Cortex of kidney (tissue), 1 donor: ENCODE measurements at places on chromosomes 5 and 9.

GRCh38 chr5:143494595-143494994, 91.1 kb upstream of the NR3C1 start:
- DNase-seq, result no peak

DNA sequence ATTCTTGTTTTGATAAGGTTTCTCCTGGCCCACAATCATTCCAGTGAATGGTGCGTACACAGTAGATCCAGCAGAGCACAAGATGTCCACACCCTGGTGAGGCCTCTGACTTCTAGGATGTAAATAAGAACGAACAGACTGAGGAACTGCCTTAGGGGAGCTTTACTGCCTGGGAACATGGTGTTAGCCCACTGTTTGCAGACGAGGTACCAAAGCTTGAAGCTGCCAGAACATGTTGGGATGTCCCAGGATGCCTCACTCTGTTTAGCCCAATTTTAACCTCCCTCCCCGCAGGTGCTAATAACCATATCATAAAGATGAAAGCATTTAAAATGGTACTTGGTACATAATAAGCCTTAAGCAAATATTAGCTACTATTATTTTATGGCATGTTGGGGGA, 3.5 kb downstream of the LECT2 start:
- no peak for DNase-seq

GRCh38 chr9:127308652-127309434, 44.3 kb downstream of the GARNL3 start:
- no peak for DNase-seq

DNA sequence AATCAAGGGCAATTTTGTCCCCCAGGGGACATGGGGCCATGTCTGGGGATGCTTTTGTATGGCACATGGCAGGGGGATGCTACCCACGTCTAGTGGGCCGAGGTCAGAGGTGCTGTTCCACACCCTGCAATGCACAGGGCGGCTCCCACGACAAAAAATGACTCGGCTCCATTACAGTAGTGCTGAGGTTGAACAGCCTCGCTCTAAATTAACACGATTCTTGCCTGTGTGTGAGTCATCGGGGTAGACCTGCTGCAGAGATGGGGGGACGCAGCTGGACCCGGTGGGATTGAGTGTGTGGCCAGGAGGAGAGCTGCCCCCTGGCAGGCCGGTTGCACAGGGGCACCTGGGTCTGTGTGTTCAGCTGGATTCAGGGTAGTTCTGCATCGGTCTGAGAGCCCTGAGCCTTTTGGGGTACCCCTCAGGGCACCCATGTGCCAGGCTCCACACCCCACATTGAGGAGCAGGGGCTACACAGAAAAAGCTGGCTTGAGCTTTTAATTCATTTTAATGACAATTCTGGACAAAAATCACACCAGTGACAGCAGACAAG, 20.0 kb upstream of the COL5A1 start:
- DNase-seq, result no peak

GRCh38 chr9:92562461-92562967, 26.7 kb upstream of the ECM2 start:
- DNase-seq, result no peak

DNA sequence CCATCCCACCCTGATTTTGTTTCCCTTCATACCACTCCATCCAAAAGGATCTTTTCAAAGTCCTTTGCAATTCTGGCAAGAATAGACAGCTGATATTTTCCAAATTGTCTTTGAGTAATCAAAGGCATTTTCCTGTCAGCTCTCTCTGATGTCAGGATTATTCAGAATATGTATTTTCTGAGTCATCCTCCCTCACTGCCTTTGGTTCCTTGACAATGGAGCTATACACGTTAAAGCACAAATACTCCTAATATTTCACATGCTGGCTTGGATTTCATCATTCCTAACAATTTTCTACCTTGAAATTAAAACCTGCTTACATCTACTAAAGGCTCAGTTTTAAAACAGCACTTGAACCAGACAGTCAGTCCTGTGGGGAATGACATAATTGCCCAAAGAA, 379.4 kb downstream of the GADD45G start:
- no peak for DNase-seq

DNA sequence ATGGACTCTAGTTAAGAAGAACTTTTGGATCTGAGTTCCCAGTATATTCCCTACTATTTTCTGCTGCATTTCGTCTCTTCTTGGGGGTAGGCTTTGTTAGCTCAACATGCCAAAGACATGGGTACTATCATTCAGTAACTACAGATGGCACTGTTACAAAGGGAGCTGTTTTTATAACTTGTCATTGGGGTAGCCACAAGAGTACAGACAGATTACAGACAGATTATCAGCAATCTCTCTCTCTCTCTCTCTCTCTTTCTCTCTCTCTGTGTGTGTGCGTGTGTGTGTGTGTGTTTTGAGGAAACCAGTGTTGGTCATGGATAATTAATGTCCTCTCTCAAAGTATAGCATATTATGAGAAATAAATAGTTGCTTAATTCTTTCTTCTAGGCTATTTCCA, 116.1 kb downstream of the WDR70 start:
- DNase-seq, result no peak

- DNase-seq, result no peak
Measured at GRCh38 chr9:129812385-129812784, 9.4 kb downstream of the TOR1B start.

- no peak for DNase-seq
Measured at GRCh38 chr9:112332214-112332613, 1.2 kb downstream of the PTBP3 start.

- no peak for DNase-seq
Measured at GRCh38 chr9:114282926-114283325, 40.0 kb upstream of the ORM1 start.

GRCh38 chr9:96169901-96170300, 132.1 kb downstream of the HSD17B3 start:
- DNase-seq, result no peak

DNA sequence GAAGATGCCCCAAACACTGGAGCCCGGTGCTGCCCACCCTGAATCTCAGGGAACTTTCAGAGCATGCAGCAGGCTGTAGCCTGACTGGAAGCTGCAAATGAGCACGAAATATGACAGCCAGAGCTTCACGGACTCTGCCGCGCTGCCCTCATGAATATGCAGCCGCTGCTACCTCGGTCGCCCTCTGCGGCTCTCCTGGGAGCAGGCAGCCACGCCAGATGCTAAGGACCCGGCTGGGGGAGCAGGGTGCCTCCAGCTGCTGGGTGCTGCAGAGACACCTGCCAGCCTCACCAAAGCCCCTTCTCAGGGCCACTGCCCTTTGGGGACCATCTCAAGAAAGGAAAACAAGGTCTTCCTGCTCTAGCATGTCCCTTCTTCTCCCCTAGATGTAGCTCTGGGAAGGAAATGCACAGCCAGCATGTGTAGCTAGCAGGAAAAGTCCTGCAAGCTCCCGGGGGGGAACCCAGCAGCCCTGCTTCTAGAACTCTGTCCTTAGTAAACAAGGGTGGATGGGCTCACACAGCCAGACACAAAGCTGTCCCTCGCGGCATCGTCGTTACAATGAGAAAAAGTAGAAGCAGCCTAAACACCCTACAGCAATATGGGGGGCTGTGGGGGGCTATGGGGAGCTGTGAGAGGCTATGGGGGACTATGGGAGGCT, 56.8 kb upstream of the OLFM1 start:
- DNase-seq, result no peak

- no peak for DNase-seq
Measured at GRCh38 chr9:129422032-129422842, 198.7 kb downstream of the C9orf50 start.

DNA sequence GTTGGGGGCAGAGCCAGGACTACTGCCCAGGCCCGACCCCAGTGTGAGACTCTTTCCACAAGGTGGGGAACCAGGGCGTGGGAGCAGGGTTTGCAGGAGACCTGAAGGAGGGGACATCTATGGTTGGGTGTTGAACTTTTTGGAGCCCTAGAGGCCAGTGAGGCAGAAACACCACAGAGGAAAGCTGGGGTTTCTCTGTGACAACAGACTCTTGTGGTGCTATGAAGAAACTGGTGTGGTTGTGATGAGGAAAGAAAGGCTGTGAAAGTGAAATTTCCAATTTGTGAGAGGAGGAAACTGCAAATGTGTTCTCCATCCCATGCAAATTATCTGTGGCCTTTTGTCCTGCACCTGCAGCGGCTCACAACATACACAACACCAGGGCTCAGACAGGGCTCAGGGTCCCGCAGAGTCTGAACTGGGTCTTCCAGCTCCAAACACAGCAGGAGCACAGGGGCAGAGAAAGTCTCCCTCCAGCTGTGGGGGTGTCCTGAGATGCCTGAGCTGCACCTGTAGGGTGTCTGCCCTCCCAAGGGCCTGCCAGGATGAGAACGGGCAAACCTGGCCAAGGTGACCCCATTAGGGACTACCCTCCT, 51.4 kb upstream of the GRHPR start:
- DNase-seq, result no peak

- DNase-seq, result no peak
Measured at GRCh38 chr9:126151031-126151685, 175.5 kb upstream of the MVB12B start.

- DNase-seq, result no peak
Measured at GRCh38 chr9:6829536-6829935, 71.8 kb downstream of the KDM4C start.

DNA sequence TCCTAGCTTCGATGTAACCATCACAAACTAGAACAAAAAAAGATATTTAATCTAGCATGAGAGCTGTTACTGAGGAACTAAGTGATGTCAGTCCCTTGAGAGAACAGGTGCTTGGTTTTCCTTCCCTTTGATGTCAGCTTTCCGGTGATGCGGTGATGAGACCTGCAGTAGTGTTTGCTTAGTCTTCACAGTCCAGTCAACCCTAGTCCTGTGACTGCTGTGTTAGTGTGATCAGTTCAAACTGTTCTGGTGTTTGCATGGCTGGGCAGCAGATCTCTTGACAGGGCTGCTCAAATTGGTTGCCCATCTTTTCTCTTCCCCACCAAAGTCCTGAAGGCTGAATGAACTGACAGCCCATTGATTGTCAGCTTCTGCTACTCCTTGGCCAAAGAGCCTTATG, 608.6 kb upstream of the DAB2 start:
- no peak for DNase-seq

DNA sequence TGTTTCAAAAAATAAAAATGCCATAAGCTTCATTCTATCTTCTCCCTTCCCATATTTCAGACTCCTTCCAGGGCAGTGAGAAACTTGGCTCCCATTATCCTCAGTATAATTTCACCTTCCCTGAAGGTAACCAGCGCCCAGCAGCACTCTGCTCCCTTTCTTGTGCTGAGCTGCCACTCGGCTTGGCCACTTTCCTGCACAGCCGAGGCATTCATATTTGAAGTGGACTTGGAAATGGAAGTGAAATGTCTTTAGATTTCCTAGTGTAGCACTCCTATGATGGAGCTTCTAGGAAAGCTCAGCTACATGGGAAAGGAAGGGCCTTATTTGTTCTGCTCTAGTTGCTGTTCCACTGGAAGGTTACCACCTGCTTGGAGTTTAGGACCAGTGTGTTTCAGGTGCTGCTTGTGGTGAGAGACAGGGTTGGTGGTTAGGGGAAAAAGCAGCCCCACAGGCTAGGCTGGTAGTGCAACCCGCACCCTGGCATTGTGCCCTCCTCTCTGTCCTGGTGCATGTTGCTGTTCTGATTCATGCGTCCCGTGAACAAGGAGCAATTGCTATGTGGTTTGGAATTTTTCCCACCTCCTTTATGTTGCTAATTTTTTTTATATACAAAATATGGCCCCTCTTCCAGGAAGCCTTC, 53.8 kb downstream of the RAD23B start:
- no peak for DNase-seq

- no peak for DNase-seq
Measured at GRCh38 chr9:34962546-34962945, 4.5 kb downstream of the PHF24 start.

DNA sequence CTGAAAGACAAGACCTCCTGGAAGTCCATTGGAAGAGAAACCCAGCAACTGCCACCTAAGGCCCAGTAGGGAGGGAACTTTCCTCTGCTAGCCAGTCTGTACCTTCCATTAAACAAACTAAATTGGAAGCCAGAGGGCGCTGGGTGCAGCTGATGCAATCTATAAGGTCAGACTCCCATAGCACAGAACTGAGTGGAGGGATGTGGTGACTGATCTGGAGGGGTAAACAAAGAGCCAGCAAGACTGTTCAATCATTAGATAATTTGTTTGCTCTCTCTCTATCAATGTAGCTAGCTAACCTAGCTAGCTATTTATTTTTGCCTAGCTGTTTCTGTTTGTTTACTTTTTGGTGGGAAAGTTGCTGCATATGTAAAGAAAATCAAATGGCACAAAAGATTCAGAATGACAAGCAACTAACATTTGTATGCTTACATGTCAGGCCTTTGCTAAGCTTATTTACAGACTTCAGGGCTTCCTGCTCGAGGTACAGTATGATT, 291.8 kb upstream of the DAB2 start:
- DNase-seq, result no peak

DNA sequence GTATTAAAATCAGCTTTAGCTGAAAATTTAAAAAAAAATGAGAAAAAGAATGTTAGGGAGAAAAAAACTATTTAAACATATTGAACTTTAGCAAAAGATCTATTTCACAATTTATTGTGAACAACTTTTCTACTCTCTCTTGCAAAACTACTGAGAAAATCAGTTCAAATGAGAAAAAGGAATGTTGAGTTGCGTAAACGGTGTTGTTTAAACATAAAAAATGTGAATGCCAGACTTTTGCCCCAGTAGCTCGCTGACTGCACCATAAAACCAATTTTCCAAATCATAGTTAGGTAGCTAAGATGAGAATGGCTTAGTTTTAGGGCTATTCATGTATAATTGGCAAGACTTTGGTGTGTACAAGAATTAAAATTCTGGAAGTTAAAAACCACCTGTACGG, 13.4 kb upstream of the RAD23B start:
- DNase-seq, result no peak

GRCh38 chr9:80792726-80793125, 896.6 kb downstream of the TLE1 start:
- DNase-seq, result no peak

DNA sequence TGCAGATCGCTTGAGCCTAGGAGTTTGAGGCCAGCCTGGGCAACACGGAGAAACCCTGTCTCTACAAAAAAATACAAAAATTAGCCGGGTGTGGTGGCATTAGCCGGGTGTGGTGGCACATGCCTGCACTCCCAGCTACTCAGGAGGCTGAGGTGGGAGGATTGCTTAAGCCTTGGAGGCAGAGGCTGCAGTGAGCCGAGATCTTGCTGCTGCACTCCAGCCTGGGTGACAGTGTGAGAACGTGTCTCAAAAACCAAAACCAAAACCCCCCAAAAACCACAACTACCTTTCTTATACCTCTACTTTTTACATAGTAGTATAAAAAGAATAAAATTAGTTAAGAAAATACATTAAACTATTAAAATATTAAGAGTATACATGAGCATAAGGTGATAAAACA, 121.2 kb downstream of the RAPGEF6 start:
- no peak for DNase-seq

- no peak for DNase-seq
Measured at GRCh38 chr5:137808503-137809135, 54.5 kb upstream of the HNRNPA0 start.

DNA sequence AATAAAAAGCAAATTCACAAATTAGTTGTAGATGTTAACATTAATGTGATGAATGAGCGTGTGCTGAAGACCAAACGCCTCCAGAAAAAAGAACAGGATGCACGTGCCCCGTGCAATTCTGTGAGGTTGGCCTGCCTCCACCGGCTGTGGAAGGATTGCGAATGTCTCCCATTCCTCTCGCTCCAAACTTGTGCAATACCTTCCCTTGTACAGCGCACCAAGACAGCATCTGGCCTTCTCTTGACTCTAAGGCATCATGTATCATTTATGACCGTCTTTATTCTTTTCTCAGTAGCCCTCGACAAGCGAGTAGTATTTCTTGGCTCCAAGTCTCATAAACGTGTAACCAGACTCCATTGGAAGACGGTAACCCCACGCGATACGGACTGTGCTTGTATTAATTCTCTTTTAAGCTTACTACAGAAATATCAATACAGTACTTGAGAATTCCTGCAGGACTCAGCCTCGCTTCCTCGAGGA, 1.5 kb upstream of the TESK1 start:
- no peak for DNase-seq

GRCh38 chr5:93154535-93154934, 426.5 kb downstream of the NR2F1-AS1 start:
- DNase-seq, result no peak
